NCI-H1436 (cell line): ENCODE measurements at places on chromosomes 5 and 9.

DNA sequence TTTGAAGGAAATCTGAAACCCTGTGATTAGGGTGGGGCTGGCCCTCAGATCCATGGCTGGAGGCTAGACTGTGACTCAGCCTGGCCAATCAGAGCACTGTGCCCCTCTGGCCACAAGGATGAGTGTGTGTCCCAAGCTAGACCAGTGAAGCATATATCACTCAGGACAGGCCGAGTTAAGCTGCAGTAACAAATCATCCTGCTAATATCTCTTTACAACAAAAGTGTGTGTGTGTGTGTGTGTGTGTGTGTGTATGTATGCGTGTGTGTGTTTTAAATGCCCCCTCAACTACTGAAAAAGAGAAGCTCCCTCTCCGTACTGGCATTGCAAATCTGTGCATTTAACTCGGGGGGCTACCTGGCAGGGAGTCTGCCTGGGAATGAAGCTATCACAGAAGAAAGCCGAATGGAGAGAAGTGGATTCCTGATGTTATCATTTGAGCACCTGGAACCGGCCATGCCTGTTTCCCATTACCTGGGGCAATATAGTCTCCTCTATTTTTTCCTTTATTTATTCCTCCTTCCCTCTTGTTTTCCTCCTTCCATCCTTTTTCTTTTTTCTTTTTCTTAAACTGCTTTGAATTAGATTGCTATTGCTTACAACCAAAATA lies 25.6 kb downstream of the STC2 start:
- DNase-seq = no peak

- no peak for DNase-seq
These were observed 2.1 kb downstream of the QRFP start for GRCh38 chr9:130894546-130894945.

DNA sequence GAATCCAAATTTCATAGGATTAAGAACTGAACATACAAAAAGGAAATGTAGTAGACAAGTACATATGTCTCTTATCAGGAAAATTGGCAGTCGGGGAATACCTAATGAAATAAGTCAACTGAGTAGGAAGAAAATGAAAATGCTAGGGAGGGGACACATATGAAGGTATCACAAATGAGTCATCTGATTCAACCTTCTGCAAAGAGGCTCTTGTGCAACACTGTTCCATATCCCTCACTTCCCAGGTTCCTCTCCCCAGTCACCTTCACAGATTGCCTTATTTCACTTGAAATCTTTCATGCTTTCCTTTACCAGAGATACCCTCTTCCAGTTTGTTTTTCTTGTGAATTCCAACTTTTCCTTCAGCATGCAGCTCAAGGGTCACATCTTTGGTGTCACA lies 139.0 kb downstream of the RFX3 start:
- no peak for DNase-seq

DNA sequence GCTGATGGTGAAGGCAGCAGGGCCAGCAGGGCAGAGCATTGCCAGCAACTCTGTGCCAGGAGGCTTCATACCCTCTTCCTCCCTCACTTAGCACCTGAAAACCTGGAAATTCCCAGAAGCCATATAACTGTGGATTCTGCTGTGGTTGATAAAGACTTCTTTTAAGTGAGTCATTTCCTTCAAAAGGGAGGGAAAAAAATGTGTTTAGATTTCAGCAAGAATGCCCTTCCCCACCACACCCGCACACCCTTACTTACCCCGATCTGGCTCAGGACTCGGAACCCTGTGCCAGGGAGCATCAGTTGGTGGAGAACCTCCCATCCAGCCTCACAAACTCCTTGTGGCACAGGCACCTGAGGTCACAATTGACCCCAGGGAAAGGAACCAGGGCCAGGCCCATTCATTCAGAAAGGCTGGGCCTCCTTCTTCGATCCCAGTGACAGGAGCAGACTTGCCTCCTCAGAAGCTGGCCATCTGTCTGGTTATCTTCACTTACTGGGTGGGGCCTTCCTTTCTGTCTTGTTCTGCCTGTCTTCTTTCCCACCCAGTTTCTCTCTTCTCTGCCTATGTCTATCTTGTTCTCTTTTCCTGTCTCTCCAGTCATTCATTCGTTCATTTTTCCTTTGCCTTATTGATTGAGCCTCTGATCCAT lies 62.6 kb downstream of the PLAC8L1 start:
- no peak for DNase-seq

GRCh38 chr9:116499986-116500871 lies 186.9 kb upstream of the TRIM32 start:
- DNase-seq = no peak

- DNase-seq = no peak
These were observed 19.9 kb upstream of the FAM120A start for GRCh38 chr9:93431539-93432105.

DNA sequence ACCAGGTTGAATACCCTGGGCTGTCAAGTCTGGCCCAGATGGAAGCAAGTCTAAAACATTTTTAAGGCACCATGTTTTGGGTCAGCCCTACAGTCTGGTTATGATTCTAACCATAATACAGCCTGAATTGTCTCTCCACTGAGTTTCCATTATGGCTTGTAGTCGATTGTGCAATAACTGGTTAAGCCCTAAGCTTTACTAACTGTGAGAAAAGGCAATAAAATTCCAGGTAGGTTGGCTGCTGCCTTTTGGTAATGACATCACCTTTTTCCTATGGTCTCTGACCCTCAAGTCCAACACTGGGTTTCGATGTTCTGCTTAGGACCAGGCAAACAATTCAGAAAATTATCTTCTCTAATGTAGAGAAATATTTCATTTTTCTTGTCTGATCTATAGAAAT lies 243.3 kb downstream of the ACTL7B start:
- no peak for DNase-seq

- no peak for DNase-seq
These were observed 7.2 kb downstream of the CYSTM1 start for GRCh38 chr5:140182075-140182711.

DNA sequence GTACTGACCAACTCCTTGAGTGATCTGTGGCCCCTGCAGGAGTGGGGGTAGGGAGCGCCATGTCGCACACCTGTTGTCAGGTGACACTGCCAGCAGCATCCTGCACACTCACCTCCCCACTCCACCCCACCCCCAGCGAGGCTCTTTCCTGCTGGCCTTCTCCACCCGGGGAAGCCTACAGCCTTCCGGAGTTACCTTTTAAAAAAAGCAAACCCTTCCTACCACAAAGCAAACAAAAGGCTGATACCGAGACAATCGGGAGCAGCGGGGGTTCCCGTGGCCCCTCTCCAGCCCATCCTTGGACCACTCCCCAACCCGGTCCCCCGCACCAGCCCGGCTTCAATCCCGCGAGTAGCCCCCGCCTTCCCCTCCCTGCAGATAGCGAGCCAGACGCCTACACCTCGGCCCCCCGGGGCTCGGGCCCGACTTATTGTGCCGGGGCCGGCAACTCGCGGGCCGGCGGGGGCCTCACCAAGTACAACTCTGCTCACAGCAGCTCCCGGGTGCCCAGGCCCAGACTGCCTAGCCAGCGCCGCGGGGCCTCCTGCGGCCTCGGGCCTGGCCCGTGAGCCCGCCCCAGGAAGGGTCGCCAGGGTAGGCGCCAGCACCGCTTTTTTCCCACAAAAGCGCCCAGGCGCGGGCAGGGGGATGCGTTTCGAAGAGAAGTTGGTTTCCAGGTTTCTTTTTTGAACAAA lies 724 bp downstream of the MACROH2A1 start:
- DNase-seq = no peak

DNA sequence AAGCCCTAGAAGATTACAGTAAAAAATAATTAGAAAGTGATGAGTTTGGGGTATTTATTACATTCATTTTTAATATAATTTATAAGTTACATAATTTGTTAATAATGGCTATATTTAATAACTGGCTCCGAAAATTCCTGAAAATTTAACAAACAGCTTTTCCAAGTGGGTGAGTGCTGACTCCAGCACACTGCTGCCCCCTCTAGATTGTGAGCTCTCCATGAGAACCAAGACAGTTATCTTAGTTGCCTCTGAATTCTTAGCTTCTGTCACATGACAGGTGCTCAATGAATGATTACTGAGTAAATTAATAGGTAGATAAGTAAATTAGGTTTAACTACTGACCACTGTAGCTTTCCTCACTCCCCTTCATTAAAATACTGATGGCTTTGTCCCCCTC lies 7.8 kb downstream of the KLHL3 start:
- no peak for DNase-seq

DNA sequence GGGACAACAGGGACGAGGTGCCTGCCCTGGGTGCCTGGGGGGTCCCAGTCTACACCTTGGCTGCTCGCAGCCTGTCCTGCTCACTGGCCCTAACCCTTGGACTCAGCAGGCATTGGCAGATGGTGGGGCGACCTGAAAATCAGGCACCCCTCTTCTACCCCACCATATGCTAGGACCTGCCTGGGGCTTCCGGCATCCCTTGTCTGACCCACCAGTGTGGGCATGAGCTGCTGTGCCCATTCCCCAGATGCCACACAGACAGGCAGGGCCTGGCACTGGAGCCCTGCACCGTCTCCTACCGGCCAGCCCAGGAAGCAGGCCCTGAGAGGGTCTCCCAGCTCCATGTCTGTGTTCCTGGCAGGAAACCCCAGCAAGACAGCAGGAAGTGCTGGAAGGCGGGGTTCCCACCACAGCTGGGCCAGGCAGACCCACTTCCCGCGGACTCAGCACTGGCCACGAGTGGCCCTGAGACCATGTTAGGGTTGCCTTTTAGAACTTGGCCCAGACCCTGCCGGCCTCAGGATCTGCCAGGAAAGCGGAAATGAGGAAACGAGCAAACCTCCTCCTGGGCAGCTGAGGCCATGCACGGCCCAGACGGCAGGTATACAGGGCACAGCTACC lies 3.1 kb downstream of the NINJ1 start:
- no peak for DNase-seq

DNA sequence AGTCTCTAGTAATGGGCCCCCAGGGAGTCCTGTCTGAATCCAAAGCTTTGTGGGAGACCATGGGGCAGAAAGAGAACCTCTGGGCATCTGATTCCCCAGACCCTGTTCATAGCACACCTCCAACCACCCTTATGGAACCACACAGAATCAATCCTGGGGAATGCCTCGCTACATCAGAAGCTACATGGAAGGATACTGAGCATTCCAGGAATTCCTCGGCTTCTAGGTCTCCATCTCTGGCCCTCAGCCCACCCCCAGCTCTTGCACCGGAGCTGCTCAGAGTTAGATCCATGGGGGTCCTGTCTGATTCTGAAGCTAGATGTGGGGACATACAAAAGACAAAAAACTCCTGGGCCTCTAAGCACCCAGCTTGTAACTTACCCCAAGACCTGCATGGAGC lies 28.4 kb downstream of the VCP start:
- no peak for DNase-seq

DNA sequence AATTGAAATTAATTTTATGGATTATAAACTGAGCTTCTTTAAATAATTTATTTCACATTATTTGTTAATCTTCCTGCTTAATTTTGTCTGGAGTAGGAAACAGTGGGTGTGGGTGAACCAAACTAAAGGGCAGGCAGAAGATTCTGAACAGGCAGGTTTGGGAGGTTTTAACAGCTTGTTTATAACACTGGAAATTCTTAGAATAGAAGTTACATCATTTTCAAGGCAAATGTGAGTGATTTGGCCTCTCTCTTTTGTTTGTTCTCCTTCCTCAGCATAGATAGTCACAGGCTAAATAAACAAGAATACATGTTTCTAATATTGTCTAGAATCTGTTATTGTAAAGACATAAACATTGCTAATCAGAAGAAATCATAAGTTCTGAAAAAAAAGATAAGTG lies 970.9 kb upstream of the NUDT12 start:
- no peak for DNase-seq

- no peak for DNase-seq
These were observed 152.2 kb downstream of the TMEM161B start for GRCh38 chr5:88116396-88116795.
